ENCODE measurements at places on chromosomes 7 and 10.
A peak's percentile ranks its signal among the peaks of the same experiment; 100 is the strongest.

DNA sequence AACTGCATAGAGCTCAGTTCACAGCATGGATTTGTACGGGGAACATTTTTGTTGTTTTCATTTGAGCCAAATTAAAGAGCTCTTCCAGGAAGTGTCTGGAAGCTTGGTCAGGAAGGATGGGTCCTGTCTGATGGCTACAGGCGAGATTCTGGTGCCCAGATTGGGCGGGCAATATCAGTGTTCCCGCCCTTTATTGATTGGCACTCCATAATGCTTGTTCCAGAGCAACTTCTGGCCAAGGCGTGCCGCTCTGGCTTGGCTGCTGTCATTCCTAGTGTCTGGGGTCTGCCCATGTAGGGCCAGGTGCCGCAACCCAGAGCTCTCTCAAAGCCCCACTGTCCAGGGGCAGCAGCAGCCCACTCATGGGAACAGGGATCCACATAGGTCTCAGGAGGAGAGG lies 45.9 kb downstream of the RAMP3 start:
- no peak for DNase-seq

DNA sequence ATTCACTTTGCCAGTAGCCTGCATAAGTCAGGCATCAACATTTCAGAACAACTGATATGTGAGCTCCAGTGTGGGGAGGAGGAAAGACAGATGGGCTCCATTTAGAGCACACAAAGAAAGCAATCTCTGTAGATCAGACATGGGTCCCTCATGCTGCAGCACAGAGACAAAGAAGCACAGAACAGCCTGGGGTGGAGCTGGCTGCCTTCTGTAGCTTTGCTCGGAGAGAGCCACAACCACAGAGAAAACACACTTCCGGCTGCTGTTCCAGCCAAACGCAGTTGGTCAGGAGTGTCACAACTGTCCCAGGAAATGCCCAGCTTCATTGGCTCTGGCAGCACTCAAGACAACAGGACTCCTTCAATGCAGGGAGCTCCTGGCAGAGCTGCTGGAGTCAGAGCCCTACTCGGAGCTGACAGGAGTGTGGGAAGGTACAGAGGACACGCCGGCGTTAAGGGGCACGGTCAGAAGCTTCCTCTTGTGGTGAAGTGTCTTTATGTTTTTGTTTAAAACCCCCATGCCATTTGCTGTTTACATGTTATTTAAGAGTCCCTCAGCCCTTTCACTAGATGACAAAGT lies 494.4 kb downstream of the TCERG1L start:
- DNase-seq = no peak

GRCh38 chr10:23432639-23433038 lies 6.2 kb upstream of the OTUD1 start:
- no peak for DNase-seq

DNA sequence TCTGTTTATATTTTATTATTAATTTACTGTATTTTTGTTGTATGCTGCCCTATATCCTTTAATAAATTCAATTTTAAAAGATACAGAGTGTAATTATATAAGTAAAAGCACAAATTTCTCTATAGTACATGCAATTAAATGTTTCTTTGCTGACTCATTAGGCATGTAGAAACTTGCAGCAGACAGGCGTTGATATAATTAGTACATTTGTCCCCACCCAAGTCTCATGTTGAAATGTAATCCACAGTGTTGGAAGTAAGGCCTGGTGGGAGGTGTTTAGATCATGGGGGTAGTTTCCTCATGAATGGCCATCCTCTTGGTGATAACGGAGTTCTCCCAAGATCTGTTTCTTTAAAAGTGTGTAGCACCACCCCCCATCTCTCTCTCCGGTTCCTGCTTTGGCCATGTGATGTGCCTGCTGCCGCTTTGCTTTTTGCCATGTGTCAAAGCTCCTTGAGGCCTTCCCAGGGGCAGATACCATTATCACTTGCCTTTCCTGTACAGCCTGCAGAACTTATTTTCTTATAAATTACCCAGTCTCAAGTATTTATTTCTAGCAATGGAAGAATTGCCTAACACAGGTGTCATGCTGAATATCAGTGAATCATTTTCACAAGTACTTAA lies 63.7 kb downstream of the TSPAN12 start:
- DNase-seq = no peak

DNA sequence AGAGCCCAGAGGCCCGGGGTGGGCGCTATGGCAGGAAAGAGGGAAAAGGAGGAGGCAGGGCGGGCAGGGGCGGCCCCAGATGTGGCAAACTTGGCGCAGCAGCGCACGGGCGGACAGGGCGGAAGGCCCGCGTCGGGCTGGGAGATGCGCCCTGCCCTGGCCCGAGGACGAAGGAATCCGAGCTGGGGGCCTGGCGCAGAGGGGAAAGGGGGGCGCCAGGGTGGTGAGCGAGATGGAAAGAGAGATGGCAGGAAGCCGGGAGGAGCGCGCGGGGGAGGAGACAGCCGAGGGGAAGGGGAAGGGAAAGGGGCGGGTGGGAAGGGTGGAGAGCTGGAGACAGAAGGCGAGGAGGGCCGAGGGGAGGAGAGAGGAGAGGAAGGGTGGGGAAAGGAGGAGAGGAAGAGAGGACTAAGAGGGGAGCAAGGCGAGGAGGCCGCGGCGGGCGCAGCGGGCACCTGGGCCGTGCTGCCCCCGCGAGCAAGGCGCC lies at the start of gene MARVELD1:
MARVELD1 (plus strand) TSS at position 392 of the 487 bp plus-strand sequence. CDS start 147 bp downstream, outside the sequence.
- DNase-seq = peak; percentile 60

- DNase-seq = no peak
These were observed 94.3 kb downstream of the OAT start for GRCh38 chr10:124324451-124324850.

GRCh38 chr10:17649836-17650235 lies 5.9 kb downstream of the STAM start:
- no peak for DNase-seq

GRCh38 chr10:33330543-33331378 lies 3.7 kb downstream of the NRP1 start:
- peak; percentile 76 for DNase-seq

DNA sequence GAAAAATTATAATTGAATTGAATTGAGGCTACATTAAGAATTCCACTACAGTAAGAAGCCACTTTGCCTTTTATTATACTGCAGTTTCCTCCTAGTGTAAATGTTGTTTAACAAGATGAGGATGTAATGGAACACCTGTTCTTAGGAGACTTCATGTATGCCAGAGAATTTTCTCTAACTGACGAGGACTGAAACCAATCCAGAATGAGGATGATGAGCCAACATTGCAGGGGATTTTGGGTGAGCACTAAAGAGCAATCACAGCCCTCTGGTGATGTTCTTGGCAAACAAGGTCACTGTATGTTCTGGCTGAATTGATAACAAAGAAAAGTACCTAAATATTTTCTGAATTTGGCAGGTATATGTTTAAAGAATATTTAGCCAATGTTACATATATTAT lies 60.9 kb downstream of the RELN start:
- DNase-seq = no peak

DNA sequence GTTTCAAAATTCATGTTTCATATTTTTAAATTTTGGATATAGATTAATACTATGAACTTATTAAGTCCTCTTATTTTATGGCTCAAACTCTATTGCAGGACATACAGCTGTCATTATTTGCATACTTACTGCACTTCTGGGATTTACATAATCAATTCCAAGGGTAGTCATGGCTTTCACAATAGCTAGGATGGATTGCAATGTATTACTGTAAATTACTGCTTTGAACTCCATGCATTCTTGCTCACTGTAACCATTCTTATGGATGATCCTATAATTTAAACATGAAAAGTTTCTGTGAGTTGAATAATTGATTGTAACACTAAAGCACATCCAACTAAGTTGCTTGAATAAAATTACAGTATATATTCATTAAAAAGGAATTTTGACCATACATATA lies 23.5 kb downstream of the GNAT3 start:
- no peak for DNase-seq

GRCh38 chr10:132984801-132985545 lies 42.6 kb upstream of the CFAP46 start:
- no peak for DNase-seq

DNA sequence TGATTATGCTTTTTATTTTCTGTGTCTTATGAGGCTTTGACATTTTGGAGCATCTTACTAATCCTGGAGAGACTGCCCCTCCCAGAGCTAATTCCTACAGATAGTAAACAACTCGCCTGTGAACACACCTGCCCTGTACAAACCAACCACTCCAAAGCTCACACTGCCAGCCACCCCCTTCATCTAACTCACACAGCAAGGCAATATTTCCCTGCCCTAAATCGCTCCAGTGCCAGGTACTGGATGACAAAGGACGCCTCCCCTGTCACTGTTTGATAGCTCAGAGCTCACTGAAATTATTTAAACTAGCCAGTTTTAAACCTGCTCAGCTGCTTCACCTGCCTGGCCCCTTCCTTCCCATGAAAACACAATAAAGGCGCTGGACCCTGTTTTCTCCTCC lies 535.1 kb upstream of the CELF2 start:
- DNase-seq = no peak

DNA sequence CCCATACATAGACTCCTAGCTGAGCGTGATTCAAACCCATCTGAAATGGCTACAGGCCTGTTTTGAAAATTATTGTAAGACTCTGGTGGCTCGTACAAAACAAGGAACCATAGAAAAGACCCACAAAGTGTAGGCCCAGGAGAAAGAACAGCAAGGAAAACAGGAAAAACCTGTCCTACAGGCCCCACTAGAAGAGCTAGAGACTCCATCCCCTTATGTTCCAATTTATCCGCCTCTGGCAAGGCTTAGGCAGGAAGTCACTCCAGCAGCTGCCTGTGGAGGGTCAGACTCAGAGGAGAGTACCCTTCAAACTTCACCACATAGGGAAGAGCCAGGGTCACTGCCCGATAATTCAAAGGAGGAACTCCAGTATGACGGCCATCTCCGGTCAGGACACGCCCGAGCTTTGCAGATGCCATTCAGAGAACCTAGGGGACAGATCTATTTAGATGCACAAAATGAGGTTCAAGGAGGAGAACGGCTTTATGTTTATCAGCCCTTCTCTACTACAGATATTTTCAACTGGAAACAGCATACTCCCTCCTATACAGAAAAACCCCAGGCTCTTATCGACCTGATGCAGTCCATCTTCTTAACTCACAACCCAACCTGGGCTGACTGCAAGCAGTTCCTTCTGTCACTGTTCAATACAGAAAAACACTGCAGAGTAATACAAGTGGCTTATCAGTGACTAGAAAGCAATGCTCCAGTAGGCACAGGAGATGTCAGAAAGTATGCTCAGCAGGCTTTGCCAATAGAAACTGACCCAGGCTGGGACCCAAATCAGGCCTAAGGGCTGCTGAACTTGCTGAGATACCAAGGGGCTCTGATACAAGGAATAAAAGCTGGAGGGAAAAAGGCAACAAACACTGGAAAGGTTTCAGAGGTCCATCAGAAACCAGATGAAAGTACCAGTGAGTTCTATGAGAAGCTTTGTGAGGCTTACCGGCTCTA lies 8.6 kb upstream of the ZNF33B start:
- DNase-seq = no peak

GRCh38 chr10:112724404-112724991 lies 225.5 kb upstream of the TCF7L2 start:
- no peak for DNase-seq

- peak; percentile 34 for DNase-seq
These were observed 1.7 kb downstream of the ZEB1 start for GRCh38 chr10:31320550-31321211.

GRCh38 chr10:110967009-110967630 lies 47.7 kb downstream of the SHOC2 start:
- no peak for DNase-seq

DNA sequence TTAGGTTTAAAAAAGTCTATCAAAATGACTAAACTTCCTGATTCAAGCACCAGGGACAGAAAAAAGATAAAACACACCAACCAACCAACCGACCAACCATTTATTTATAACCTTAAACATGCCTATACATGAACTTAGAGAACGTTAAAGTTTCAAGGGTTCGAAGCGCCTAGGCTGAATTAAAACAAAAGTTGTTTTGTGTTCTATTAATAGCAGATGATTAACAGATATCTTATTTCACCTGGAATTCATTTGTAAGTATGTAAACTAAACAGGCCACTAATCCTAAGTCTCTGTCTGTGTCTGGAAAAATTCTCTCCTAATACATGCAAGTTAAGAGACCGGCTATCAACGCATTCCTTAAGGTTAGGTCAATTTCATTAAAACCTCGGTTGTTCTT lies 1.4 kb downstream of the BAIAP2L1 start:
- no peak for DNase-seq

DNA sequence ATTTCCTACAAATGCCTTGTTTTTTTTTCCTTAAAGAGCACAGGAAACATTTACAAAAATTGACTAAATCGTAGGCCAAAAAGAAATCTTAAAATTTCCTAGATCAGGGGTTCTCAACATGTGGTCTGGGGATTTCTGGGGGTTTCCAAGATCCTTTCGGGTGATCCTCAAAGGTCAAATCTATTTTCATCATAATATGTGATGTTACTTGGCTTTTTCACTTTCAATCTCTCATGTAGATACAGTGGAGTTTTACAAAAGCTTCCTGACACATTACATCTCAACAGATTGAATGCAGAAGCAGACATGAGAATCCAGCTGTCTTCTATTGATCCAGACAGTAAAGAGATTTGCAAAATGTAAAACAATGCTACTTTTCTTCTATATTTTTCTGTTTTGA lies 497.3 kb downstream of the INHBA start:
- no peak for DNase-seq

DNA sequence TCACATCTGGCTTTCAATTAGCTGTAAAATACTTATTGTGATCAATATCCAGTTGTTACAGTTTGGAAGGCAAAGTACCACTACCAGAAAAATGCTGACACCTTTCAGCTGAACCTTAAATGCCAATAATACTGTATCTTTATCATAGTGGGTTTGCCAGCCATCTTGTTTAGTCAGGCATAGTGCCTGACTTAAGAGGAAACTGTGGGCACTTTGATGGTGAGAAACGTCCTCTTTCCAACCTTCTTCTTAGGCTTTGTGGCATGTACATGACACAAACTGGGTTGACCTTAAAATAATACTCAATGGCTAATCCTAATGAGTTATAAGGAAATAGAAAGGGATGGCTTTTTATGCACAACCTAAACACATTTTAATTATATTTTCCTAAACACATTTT lies 52.3 kb upstream of the PRR15 start:
- DNase-seq = no peak

- no peak for DNase-seq
These were observed 654.1 kb downstream of the NRG3 start for GRCh38 chr10:82529062-82529461.
